Germinal center (tissue), 1 donor: ENCODE measurements at places on chromosomes 4 and X.

DNA sequence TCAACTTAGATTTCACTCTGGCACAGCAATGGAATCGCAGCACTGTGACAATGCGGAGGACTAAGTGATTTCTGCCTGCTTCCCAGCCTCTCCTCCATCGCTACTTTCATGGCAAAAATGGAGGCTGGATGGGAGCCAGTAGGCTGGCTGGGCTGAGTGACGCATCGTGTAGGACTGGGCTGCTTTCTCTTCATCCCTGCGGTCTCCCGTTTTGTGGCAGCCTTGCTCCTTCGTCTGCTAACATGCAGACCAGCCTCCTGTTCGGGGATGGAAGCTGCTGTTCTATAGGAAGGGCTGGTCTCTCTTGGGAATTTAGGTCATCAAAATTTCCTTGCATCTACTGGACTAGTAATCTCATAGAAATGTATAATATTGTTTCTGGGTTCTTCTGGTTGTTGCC, 15.8 kb upstream of the RGS12 start:
- DNase-seq: no peak

DNA sequence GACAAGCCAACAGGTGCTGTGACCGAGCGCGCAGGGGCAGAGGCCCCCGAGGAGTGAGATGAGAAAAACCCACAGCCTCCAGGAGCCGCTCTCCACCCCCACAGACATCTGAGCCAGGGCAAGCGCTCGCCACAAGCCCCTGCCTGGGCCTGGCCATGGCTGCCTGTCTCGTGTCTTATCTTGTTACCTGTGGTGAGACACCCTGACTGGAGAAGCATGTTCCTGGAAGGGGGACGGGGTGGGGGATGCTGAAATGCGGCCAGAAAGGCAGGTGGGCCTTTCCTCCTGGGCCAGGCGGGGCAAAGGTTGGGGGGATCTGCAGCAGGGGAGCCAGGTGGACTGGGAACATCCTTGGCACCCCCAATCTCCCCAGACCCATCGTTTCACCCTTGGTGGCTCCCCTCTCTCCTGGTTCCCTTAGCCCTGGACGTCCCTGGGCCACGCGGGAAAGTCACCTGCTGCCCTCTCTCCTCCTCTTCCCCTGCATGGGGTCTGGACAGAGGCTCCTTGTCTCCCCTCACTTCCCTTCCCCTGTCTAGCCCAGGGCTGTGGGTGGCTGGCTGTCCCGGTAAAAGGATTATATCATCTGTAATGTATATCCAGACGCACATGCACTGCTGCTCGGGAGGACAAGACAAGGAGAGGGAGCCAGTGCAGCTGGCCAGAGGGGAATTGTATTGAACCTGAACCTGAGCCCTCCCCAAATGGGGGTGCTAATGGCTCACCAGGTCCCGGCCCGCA, 8.4 kb upstream of the DUSP9 start:
- no peak for DNase-seq

- no peak for DNase-seq
Measured at GRCh38 chr4:24582235-24582832, 2.0 kb downstream of the DHX15 start.

DNA sequence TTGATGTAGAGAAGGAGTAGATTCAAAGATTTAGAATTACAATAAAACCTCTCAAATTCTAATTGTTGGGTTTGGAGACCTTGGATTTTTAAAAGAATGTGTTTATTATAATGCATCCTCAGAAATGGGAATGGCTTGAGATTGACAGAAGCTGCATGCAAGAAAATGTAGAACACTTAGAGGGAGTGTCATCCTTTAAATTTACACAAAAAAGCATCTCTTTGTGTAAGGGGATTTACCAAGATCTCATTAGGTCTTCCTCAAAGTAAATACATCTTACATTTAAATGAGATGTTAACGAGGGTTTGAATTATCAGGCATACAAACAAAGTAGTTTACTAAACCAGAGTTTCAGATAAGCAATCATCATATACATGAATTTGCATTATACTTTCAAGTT, 615.0 kb downstream of the FAM133A start:
- no peak for DNase-seq

GRCh38 chr4:39304651-39305050, 61.5 kb downstream of the RFC1 start:
- no peak for DNase-seq

DNA sequence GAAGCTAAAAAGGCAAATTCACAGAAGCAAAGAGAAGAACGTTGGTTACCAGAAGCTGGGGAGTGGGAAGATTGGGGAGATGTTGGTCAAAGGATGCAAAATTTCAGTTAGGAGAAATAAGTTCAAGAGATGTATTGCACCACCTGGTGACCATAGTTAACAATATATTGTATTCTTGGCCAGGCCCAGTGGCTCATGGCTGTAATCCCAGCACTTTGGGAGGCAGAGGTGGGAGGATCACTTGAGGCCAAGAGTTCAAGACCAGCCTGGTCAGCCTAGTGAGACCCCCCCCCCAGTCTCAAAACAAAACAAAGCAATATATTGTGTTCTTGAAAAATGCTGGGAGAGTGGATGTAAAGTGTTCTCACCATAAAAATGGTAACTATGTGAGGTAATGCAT, 67.9 kb downstream of the TAB3 start:
- no peak for DNase-seq

DNA sequence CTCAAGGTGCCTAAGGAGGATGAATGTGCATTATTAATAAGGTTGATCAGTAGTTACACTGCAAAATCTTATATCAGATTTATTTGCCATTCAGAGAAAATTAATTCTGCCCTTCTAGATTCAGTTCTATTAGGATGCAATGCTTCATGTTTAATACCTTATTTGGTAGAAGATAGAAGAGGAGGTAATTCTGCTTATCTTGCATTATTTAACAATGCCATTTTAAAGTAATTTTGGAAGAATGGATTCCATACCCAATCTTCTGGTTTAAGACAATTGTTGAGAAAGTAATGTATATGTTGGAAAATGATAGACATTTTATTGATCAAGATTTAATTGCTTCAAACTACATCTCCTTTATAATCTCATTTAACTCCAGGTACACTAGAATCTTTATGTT, 360.9 kb downstream of the ADGRL3 start:
- no peak for DNase-seq

DNA sequence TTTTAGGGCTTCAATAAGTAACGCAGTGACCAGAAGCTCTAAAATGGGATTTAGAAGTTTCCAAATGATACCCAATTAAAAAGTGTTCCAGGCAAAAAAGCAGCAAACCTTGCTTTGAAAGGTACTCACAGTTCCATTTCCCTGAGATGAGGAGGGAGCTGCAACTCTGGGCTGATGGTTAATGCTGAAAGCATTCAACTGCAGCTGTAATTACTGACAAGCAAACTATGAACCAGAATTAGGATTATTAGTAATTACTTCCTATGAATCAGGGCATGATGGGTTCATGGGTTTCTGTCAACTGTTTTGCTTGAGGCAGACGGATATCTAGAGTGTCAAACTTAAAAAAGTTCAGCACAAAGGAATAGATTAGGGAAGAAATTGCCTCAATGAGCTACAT, 357.4 kb downstream of the STIM2 start:
- no peak for DNase-seq

- no peak for DNase-seq
Measured at GRCh38 chrX:110851780-110852179, 56.2 kb upstream of the CHRDL1 start.

- no peak for DNase-seq
Measured at GRCh38 chrX:40485102-40485826, 95.5 kb upstream of the ATP6AP2 start.

DNA sequence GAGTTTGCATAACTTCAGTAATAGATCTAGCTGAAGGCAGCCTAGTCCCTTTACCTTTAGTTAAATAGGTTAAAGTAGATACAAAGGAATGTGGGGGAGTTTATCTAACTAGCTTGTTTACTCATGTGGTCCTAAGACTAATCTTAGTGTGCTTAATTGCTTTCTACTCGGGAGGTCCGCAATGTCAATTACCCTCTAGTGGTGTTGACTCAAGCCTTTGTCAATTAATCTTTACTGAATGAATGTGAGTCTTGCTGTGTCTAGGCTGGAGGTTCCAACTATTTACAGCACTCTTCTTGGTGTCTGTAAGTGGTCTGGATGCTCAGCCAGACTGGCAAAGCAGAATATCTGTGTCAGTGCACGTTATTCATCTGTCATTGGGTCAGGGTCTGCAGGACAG, 17.9 kb upstream of the YTHDC1 start:
- no peak for DNase-seq

- DNase-seq: no peak
Measured at GRCh38 chr4:176268963-176269362, at the start of gene ASB5. TSS of gene ASB5 (minus strand) at chr4:176269222. CDS start at chr4:176269108, 114 bp downstream.

- no peak for DNase-seq
Measured at GRCh38 chr4:110268352-110268751, 69.9 kb upstream of the ELOVL6 start.

GRCh38 chrX:31058284-31058683, 13.6 kb downstream of the FTHL17 start:
- DNase-seq: no peak

- DNase-seq: no peak
Measured at GRCh38 chrX:66012094-66012534, 27.8 kb downstream of the VSIG4 start.

GRCh38 chr4:34271479-34272355, 1972.6 kb downstream of the ARAP2 start:
- no peak for DNase-seq

- DNase-seq: peak; percentile 1
Measured at GRCh38 chrX:83469551-83469950, 38.5 kb upstream of the POU3F4 start.

- DNase-seq: no peak
Measured at GRCh38 chr4:181265370-181265769, 977.8 kb upstream of the TENM3 start.

DNA sequence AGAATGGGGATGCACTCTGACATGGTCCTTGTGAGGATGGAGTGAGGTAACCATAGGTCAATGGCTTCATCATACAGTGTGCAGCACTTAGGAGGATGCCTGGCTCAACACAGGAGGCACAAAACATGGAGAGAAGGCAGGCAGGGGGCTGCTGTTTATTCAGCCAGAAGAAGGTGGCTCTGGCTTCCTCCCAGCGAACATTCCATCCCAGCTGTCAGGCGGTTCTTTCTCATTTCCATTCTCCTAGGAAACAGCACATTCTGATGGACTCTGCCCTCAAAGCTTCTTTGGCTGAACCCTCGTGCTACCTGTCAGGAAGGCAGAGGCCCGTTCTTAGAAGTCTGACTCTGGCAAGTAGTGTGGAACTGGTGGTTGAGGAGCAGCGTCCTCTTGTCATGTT, 18.6 kb downstream of the STK32B start:
- DNase-seq: no peak

DNA sequence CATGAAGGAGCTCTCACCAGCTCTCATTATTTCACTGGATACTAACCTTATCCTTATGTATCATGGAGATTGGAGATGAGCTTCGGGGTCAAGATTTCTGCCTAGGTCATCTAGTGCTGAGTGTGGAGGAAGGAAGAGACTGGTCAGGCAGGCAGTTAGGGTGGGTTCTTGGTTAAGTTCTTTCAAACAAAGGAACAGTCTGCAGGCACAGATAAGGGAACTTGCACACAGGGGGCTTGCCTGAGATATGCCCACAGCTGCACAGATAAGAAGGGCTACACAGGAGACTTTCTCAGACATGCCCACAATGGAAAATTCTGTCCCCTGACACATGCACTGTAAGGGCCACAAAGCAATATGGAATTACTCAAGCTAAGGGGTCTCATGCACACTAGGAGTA, 904.1 kb downstream of the NLGN4X start:
- DNase-seq: no peak
